ENCODE measurements at places on chromosomes 13 and 19.

DNA sequence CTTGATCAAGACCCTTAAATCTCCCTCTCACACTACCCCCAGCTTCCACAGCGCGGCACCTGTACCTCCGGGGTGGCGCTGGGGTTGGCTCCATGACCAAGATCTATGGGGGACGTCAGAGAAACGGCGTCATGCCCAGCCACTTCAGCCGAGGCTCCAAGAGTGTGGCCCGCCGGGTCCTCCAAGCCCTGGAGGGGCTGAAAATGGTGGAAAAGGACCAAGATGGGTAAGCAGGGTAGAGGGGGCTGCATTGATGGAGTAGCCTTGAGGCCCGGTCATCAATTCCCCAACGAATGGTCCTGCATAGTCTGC, 8.1 kb upstream of the CD79A start:
- no peak for DNase-seq

- peak; percentile 36 for DNase-seq
These were observed 255.4 kb downstream of the COG6 start for GRCh38 chr13:39910833-39911232.

DNA sequence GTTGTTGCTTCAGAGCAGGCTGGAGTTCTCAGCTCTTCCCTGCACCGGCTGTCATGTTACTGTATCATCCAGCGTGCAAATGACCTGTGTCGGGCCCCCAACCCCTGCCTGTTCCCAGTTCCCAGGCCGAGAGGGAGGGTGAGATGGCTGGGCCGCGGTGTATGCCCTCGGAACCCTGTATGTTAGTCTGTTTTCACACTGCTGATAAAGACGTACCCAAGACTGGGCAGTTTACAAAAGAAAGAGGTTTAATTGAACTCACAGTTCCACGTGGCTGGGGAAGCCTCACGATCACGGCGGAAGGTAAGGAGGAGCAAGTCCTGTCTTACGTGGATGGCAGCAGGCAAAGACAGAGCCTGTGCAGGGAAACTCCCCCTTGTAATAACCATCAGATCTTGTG, 10.9 kb downstream of the TMEM255B start:
- DNase-seq, result peak; percentile 40

DNA sequence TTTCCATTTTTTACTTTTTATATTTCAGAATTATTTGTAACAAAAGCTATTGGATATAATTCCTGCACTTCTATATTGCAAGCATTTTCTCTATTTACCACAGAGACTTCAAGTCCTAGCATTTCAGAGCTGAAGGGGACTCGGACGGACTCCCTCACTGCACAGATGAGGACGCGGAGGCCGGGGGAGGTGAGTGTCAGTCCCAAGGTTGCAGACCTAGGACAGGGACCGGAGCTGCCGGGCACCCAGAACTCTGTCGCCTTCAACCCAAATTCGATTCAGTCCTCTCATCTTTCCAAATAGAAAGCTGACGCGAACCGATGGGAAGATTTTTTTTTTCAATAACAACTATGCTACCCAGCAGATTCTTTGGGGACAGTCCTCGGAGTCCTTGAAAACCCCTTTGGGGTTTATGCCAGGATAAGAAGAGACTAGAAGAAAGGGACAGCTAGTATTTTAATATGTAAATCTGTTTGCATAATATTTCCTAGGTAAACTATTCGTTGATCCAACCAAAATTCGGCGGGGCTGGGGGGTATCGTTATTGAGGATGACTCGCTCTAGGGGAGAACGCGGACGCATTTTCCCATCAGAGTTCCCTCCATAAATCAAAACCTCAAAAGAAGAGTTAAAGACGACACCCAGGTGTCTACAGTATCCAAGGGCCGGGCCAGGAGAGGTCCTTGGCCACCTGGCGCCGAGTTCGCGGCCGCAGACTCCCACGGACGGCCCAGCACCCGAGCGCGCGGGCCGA, 803 bp downstream of the FLT3 start:
- DNase-seq, result no peak

DNA sequence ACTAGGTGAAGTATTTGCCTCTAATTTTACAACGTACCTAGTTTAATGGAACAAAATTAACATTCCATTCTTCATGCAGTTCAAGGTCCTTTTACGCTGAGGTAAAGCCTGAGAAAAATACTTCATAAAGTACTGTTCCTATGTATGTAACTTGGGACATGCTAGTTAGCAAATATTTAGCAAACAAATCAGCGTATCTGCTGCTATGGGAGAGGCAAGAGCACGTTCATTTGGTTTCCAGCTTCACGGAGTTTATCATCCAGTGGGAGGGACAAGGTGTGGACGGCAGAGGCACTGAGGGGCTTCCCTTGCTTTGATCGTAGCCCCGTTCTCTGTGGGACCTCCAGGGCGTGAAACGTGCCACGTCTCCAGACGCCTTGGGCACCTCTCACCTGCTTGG, 248.8 kb downstream of the IRS2 start:
- DNase-seq, result no peak

DNA sequence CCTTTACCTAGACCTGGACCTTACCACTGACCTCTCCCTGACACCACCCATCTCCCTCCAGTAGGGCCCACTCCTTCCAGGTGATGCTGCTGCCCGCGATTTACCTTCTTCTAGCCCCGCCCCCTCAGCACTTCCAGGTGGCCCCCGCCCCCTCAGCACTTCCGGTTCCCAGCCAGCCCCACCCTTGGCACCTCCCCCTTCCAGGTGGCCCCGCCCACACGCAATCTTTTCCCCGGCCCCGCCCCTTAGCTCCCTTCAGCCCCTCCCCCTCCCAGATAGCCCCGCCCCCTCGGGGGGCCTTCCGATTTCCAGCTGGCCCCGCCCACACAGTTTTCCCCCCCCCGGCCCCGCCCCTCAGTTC, 586 bp downstream of the LIG1 start:
- peak; percentile 76 for DNase-seq

GRCh38 chr13:104281910-104282309, 1215.7 kb upstream of the SLC10A2 start:
- DNase-seq, result no peak

DNA sequence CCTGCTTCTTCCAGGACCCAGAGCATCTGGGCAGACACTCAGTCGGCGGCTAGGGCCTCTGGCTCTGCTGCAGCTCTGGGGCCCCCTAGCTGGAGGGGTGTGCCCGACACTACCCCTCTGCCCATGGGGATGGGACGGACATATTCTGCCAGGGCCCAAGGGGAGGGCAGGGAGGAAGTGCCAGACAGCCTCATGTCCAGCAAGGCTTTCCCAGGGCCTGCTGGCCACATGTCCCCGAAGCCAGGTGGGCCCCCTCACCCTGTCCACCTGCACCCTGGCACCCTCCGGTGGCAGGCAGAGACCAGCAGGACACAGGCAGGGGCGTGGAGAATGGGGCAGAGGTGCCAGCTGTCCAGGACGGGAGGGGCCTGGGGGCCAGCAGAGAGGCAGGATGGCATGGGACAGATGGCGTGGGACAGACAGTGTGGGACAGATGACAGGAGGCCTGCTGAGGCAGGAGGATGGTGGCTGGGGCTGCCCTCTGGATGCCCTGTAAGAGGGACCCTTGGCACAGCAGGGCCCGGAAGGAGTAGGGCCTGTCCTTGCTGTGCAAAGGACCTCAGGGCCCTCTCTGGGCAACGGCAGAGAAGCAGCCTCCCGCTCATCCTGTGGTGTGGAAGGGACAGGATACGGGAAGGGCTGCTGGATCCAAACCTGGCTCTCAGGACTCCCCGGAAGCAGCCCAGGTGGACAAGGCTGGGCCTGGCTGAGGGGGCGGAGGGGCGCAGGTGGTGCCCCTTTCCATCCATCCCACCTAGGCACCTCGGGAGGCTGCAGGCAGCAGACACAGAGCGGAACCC, 29.1 kb downstream of the CEBPG start:
- peak; percentile 60 for DNase-seq
